Naive thymus-derived CD4-positive, alpha-beta T cell (primary cell): ENCODE measurements at places on chromosomes 6 and 20.

- no peak for DNase-seq
Observed at GRCh38 chr6:13536796-13537526, 37.4 kb upstream of the SIRT5 start.

DNA sequence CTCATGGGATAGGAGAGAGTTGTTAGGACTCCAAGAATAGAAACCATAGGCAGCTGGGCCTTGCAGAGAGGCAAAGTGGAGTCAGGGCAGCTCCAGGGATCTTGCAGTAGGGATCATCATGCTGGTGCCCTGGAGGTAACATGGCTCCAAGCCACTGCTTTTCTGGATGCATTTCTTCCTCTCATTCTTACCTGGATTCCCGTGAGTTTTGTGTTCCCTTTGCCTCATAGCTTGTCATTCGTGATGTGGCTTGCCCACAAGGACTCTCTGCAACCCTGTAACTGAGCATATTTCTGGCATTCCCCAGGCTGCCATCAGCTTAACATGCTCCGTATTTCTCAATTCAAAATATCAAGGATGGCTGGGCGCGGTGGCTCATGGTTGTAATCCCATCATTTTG is 5.3 kb downstream of the NHLRC1 start:
- DNase-seq: no peak

DNA sequence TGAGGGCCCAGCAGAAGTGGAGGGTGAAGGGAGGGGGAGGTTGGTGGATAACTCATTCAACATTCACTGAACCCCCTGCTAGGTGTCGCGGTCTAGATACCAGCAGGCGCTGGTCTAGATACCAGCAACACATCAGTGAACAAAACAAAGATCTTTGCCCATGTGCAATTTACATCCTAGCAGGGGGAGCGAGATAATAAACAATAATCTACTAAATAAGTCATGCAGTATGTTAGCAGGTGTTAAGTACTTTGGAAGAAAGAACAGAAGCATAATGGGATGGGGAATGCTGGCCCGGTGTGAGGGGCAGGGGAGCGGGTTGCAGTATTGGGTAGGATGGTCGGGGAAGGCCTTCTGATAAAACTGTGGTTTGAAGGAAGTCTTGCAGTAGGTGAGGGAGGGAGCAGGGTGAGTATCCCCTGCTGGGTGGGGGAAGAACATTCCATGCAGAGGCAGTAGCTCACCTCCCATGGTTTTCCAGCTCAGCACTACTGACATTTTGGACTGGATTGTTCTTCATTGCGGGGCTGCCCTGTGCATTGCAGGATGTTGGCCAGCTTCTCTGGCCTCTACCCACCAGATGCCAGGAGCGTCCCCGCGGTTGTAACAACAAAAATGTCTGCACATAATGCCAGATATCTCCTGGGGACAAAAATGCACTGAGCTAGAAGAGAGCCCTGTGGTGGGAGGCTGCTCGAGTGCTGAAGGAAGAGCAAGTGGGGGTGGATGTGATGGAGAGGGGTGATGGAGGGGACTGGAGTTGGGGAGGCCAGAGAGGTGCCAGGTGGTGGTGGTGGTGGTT is 117.3 kb downstream of the TOX2 start:
- no peak for DNase-seq

GRCh38 chr20:5626603-5627002 is 123.6 kb upstream of the SHLD1 start:
- DNase-seq: no peak

DNA sequence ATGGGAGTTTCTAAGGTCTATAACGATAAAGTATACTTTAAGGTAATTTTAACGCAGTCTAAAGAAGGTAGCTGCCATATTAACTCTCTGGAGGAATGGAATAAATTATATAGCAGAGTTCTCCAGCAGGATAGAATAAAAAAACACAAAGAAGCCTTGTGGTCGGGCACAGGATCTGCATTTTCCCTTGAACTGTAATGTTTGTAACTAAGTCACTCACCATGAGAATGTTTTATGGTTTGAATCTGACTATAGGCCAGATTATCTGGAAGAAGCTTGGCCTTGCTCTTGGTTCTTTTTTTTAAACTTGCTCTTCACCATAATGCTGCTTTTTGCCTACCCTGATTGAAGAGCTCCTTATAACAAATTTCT is 238.8 kb upstream of the NOX3 start:
- DNase-seq: no peak
